Stimulated activated naive CD8-positive, alpha-beta T cell treated with anti-CD3 and anti-CD28 coated beads, Interleukin-15, Interleukin-2, amounts not matched to agents 100 U/mL and 50 U/mL, for 24 hours (primary cell): ENCODE measurements at places on chromosomes 11 and 22.

- DNase-seq: no peak
Observed at GRCh38 chr11:14584595-14584994, 59.0 kb upstream of the PDE3B start.

DNA sequence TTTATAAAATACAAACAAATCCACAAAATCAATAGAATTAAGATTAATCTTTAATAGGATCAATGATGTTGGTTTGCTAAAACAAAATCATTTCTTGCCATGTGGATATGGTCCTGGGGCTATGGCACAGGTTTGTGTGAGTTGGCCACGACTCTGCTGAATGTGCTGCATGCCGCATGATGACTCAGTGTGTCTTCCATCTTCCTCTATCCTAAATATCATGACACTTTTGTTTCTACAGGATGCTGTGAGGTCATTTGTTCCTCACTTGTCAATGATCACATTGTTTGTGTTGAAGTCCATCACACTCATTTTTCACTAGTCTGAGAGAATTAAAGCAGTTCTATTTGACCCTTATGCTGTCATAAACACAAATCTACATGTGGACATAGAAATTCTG is 167.2 kb upstream of the ZBED5 start:
- no peak for DNase-seq

DNA sequence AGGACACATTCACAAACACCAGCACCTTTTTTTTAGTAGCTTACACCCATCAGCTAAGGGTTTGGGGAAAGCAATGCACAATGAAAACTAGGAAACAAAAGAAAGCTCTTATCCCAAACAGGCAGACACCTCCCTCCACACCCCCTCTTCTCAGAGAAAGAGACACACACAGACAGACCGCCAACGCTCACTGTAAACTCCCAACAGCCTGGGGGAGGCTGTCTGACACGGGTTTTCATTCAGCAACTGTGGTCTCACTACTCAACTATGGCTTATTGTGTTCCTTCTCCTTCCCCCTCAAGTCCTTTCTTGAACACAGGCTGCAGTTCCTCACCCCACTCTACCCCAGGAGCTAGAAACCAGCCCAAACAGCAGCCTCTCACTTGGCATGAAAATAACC is 123.4 kb downstream of the C11orf58 start:
- no peak for DNase-seq

DNA sequence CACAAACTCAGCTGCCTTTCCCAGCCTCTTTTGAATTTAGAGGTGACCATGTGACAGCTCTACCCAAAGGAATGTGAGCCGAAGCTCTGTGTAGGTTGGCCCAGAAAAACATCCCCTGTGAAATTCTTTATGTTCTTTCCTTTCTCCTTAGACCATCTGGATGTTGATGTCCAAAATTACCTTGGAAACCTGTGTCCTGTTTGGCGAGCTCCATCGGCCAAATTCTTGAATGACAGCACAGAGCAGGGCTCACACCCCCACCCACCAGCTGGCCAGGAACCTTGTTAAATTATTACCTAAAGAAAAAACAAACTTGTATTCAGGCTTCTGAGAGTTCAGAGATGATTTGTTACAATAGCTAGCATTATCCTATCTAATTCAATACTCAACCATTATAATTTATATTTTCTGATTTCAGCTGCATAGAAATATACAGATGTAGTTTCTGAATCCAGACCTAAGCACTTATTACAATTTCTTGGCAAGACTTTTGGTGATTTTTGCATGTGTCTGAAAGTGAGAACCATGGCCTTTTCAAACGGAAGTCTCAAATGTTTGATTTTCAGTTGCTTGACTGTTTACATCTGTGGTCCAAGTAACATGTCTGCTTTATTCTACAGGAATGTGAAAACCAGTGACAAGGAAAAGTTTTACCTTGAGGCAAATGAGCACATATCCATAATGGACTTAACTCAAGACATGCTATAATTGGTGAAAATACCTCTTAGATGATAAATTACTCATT is 554.2 kb downstream of the NTM start:
- no peak for DNase-seq

DNA sequence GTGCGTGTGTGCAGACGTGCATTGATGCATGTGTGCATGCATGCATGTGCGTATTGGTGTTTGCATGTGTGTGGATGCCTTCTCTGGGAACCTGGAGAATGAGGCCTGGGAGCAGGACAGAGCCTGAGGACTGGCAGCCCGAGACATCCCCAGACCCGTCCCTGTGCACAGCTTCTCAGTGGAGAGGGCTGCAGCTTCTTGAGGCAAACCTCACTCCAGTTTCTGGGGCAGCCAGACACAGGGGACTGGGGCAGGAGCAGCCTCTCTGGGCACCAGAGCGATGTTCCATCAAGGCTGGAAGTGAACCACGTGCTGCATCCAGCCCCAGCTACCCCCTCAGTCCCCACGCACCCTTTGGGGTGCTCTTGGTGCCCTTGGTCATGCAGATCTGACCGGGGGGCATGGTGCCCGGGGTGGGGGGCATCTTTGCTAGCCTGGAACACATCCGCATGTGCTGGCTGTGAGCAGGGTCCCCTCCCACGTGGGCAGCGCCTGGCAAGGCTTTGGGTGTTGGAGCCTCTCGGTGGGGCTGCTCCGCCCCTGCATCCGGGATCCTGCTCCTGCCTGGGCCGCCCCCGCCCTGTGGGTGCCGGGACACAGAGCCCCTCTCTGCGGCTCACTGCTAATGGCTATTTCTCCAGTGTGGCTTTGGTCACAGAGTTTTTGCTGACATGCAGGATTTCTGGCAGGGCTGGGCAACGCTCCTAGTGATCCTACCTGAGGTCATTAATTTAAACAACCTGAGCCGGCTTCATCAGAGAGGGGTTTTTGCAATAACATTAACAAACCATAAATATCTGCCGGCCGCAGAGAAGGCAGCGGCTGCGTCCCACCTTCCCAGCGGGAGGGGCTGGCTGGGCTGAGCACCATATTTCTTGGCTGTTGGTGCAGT is 434.7 kb downstream of the TBC1D22A start:
- no peak for DNase-seq

DNA sequence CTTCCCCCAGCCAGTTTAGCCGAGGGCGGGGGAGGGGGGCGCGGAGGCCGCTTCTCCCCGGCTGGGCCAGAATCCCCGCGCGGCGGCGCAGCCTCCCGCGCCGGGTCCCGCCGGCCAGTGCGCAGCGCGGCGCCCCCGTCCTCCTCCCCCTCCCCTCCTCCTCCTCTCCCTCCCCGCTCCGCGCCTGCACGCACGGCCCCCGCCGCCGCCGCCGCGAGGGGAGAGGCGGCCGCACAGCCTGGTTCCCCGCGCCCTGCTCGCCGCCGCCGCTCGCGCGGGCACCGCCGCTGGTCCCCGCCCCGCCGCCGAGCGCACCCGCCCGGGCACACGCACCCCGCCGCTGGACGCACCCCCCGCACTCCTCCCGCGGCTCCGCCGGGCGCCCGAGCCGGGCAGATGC is at the start of gene FLRT1:
TSS of gene FLRT1 (plus strand) at position 356 of the 400 bp plus-strand sequence. CDS start 80,337 bp downstream, outside the sequence.
- no peak for DNase-seq

DNA sequence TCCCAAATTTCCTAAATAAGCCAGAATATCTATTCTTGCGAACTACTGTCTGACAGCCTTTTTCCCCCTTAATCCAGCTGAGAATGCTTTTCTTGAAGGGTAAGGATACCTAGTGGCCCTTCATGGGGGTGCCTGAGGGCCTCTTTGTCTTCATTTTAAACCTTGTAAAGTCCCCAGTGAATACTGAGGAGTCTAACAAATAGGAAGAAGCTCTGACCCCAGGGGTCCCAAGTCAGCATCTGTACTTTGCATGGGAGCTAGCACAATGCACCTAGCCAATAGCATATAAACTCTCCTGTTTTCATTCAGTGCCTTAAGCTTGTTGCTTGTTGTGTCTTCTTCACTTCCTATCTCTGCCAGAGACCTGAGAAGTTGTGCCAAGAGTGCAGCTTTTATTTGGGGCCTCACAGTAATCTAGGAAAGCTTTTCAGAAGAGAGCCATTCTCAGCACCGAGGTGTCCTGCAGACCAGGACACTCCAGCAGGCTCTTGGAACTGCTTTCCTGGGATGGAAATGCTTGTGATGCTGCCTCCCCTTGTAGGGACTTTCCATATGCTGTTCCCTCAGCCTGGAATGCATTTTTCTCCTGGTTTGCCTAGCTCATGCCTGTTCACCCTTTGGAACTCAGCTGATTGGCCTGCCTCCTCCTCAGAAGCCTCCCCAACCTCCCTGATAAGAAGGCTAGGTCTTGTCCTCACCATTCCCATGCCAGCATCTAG is 37.2 kb downstream of the BMAL1 start:
- DNase-seq: no peak

DNA sequence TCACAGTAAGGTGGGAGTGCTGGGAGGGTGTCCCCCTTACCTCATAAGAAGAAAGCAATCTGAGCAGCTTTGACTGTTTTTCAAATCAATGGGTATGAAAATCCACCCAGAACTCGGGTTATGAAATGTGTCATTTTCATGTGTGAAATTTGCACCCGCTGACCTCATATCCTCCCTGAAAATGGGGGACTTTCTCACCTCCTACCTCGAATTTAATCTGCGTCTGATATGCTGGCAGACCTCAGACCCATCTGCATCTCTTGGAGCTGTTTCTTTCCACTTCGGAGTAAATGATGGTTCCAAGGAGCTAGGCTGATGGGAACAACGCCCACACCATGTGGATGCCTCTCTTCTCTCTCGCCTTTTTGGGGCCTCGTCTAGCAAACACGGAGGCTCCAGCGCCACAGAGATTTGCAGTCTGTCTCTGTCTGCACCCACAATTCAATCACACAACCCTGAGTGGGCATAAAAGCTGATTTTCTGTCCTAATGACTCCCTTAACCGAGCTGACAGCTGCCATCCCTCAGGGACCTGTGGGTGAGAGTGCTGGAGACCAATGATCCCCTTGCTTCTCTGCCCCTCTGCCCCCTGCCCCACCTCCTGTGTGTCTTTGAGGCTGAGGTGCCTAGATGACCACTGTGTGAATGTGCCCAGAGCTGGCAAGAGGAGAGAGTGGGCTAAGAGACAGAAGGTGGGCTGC is 71.0 kb downstream of the TRIM29 start:
- no peak for DNase-seq

GRCh38 chr11:71139516-71140205 is 112.7 kb downstream of the SHANK2 start:
- DNase-seq: no peak
